ENCODE measurements at places on chromosomes 4 and X.

DNA sequence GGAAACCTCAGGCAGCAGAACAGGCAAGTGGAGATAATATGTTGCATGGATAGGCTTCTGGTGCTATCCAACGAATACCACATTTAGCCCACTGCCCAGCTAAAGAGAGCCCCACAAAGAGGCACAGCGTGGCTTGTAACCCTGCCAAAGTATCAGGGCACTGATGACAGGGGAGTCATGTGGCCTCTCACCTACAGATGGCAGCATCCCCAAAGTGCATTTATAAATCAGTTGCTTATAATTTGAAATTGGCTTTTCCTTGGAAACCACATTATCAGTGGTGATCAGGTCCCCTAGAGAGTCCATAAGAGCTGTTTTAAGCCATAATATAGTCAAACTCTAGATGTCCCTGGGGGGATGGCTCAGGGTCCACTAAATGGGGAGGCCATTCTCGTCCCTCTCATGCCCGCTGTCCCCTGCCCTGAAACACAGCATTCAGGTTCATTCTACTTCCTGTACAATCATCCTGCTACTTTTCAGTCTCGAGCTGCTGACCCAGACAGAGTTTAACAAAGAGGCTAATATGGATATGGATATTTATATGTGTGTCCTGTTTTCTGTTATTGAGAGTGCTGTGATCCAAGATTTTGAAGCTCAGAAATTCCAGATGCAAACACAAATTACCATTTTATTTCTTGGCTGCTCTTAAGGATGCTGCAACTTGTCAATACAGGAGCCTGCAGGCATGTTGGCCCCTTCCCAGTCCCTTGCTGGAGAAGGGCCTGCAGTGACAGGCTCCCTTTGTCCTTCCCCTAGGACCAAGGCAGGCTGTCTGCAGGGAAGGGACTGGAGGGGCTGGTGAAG is 28.5 kb downstream of the SRPX start:
- DNase-seq: peak; percentile 18

DNA sequence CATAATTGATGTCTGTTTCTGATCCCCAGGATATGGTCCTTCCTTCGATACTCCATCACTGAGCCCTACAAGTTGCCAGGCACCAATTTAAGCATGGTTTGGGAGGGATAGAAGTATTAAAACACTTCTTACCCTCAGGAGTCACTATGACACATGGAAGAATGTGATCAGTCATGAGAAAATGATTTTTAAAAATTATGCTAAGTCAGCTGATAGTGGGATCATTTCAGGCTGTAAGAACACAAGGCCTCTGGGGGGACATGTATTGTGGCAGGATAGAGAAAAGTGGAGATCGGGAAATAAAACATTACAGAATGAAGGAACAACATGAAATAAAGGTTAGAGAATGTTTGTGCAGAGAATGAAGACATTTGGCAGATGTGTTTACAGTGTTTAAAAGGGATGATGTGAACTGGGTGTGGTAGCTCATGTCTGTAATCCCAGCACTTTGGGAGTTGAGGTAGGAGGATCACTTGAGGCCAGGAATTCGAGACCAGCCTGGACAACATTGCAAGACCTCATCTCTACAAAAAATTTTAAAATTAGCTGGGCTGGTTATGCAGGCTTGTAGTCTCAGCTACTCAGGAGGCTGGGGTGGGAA is 64.0 kb downstream of the ELOVL6 start:
- DNase-seq: peak; percentile 4

- no peak for DNase-seq
Measured at GRCh38 chrX:10028283-10029104, 61.3 kb downstream of the CLDN34 start.

- no peak for DNase-seq
Measured at GRCh38 chr4:163790231-163790630, 295.7 kb downstream of the TMA16 start.

DNA sequence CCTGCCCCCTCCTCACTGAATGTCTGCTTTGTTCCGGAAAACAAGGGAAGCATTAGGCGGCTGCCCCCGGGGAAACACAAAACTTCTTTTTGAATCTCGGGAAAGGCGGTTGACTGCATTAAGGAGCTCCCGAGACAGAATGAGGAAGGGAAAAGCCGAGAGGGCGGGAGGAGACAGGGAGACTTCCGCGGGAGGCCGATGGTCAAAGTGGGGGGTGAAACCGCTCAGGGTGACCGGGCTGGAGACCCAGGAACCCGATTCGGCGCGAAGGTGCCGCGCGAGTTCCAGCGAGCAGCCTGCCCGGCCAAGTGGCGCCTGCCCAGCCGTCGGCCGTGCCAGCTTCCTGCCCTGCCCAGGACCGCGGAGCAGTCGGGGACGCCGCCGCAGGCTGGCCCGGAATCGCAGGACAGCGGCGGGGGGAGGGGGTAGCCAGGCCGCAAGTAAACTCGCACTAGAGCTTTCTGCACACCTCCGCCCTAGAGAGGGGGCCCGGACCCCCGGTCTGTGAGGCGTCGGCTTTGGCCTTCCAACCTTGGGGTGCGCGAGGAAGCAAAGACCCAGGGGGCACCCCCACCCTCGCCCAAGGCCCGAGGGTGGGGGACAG is 55.1 kb upstream of the BCOR start:
- peak; percentile 66 for DNase-seq

- no peak for DNase-seq
Measured at GRCh38 chr4:8779490-8779932, 92.1 kb downstream of the HMX1 start.

DNA sequence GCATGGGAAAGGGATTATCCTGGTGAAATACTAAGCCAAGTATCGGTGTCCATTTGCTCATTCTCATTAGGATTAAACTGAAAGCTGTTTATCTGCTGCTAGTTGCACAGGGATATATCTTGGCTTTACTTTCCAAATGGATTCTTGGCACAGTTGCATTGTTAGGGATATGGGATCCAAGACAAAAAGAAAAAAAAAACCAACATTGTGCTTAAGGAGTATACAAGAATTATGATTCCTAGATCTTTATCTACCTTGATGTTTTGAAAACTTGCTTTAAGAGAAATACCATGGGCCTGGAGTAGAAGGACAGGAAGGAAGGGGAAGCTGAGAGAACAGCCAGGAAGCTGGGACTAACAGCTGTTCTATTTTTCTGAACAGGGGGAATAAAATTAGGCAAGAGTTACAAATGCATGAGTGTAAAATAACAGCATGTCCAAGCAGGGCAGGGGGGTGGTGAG is 107.6 kb downstream of the ATXN3L start:
- DNase-seq: no peak

DNA sequence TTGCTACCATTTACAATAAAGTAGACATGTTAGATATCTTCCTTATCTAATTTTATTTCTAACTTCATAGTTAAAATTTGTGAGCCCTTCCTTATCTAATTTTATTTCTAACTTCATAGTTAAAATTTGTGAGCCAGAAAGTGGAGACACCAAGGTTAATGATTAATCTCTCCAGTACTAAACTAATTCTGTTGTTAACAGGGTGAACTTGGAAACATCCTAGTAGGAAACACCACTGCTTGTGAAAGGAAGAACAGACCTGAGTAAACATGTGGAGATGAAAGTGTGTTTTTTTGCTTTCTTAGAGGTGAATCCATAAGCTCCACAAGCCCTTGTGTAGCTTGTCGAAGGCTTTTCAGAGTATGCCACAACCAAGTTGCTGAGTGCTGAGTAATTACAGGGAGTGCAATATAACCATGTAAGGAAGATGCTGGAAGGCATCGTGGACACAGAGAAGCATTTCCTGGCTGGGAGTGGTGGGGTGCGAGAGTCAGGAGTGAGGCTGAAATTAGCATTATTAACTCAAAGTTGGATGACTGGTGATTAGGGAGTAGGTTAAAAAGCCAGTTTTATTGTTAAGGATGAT is 118.6 kb upstream of the NEIL3 start:
- peak; percentile 32 for DNase-seq

GRCh38 chr4:127479031-127479622 is 153.6 kb upstream of the INTU start:
- peak; percentile 13 for DNase-seq

DNA sequence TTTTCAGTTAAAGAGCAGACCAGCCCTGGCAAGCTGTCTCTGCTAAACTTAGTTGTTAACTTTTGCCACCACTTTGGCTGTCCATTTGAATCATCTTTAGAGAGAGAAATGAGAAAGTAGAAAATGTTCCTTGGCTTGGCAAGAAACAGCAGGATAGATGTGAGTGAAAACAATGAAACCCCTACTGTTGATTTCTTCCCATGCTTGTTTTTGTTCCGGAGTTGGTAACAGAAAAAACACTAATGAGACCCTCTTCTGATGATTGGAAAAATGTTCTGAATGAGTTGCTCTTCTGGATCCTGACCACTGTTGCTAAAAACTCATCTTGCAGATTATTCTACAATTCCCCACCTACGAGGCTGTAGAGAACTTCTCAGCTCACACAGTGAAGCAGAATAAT is 203.3 kb downstream of the MAPK10 start:
- no peak for DNase-seq

DNA sequence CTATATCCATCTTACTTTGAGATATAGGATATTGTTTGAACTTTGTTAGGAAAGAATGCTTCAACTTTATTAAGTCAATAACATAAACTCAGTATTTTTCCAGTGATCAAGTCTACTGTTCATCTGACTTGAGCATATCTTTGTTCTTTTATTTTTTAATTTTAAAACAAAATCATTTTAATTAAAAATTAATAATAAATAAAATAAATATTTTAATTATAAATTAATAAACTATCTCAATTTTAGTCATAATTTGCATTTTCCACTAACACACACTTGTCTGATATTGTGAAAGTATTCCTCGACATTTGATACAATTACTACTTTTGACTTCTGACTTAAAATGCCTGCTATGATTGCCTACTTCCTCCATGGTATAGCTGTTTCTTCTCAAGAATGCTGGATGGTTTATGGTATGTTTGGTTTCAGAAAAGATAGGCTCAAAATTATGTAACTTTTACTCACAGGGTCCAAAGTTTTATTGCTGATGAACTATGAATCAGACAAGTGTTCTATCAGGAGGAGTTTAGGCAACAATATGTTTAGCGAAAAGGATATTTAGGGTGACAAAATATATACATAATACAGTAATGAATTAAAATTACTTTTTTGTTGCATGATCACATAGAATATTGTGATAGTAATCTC is 1132.3 kb upstream of the PCDH10 start:
- DNase-seq: no peak

Measured in AG08396 (cell line).